Activated CD8-positive, alpha-beta T cell treated with anti-CD3 and anti-CD28 coated beads, Interleukin-2, amount 10 ng/mL, durations not matched to agents 7 days and 5 days (primary cell): ENCODE measurements at places on chromosomes 5 and 9. TPM values are rescaled to one million over a fixed set of nuclear protein-coding genes. Genes with fewer than 3 reads are reported as not detected.

- DNase-seq: no peak
Observed at GRCh38 chr5:143187495-143187894, 216.0 kb downstream of the NR3C1 start.

- DNase-seq: no peak
Observed at GRCh38 chr9:134139081-134139480, 3.2 kb downstream of the WDR5 start.

- peak; percentile 68 for DNase-seq
Observed at GRCh38 chr9:35035851-35036701, 36.3 kb downstream of the VCP start.

DNA sequence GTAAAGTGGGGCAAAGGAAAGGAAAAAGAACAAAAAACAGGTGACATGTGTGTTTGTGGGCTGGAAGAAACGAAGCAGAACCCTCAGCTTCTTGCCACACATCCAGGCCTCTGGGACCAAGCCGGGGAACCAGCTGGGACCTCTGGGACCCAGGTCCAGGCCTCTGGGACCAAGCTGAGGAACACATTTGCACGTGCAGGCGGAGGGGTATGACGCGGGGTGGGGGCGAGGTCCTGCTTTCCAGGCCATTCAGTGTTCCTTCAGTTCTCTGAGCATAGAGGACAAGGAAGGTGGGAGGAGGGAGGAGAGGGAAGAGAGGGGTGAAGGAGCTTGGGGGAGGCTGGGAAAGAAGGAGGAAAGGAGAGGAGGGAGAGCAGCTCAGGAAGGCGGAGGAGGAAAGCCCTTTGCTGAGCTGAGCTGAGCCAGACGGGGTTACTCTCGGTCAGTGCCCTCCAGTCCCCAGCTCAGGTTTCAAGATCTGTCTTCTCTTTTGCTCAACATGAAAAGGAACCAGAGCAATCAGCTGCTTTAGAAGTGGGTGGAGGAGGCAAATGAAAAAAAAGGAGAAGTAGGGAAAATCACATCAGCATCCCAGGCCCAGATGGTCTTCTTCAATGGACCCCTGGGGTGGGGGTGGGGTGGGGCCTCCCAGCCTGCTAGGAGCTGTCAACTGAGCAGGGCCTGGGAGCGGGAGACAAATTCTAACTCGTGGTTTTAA is 59.1 kb downstream of the ABCA1 start:
- DNase-seq: no peak

DNA sequence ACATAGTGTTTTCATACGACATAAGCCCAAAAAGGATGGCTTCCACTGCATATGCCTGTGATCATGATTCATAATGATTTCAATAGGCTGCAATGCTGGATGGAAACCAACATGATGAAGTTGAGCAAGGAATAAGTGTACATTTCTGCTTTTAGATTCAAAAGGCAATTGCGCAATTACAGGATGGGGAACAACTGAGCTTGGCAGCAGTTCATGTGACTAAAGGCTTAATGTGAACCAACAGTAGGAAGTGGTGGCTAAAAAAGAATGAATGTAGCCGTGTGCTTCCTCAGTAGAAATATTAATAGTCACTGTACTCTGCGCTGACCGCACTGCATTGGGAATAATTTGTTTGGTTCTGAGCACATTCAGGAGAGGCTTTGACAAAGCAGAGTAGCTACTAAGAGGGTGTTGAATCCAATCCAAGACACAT is 51.2 kb downstream of the SLC1A3 start:
- DNase-seq: no peak

- DNase-seq: no peak
Observed at GRCh38 chr5:33743099-33743498, 148.7 kb downstream of the ADAMTS12 start.

DNA sequence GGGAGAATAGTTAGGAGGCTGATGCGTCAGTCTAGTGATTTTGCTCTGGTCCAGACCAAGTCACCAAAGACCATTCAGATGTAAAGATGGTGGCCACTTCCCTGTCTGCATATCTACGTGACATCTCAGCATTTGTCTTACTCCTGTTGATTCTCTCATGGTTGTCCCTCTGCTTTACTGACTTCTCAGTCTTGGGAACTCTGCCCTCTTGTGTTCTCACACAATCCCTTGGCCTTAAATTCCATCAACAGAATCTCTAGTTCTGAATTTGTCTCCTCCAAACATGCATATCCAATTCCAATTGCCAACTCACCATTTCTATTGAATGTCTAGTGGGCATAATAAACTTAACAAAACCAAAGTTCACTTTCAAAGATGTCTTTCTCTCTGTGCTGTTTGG is 147.8 kb downstream of the SLC24A2 start:
- DNase-seq: no peak

GRCh38 chr9:72465593-72465984 is 55.8 kb upstream of the TMC1 start:
- no peak for DNase-seq

DNA sequence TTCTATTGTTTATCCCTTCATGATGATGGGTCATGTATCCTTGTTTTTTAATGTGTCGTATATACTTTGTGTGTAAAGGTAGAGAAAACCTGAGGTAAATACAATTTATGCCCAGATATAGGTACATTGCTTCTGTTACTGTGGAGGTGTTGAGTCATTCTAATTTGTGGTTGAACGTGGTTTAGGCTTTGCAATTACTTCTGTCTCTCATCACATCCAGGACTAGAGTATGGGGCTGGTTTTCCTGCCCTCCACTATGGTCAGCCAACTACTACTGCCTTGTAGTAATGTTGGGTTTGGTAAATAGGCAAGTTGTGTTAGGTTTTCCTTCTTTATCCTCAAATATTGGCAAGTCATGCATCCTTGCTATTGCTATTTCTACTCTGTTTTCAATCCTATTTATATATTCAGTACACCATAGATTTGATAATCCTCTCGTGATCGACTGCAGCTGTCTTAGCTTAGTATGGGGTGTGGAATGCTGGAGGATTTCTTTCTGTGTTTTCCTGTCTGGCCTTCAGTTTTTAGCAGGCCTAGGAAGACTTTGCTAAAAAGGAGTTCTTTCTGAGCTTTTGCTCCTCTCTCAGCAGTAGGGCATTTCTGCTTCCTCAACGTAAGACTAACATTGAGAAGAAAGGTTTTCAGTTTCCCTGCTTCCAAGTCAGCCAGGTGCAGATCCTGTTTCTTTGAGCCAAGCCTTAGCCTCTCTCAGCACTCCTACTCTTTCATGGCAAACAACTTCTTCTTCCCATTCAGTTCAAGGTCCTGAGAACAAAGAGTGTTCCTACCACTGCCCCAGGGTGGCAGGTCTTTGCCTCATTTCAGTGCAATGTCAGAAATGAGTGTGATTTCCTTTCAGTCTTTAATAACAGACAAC is 844.4 kb upstream of the CDH18 start:
- no peak for DNase-seq

- DNase-seq: no peak
Observed at GRCh38 chr9:37471942-37472684, 6.9 kb upstream of the ZBTB5 start.

- no peak for DNase-seq
Observed at GRCh38 chr5:79077680-79078365, 8.3 kb downstream of the BHMT2 start.

DNA sequence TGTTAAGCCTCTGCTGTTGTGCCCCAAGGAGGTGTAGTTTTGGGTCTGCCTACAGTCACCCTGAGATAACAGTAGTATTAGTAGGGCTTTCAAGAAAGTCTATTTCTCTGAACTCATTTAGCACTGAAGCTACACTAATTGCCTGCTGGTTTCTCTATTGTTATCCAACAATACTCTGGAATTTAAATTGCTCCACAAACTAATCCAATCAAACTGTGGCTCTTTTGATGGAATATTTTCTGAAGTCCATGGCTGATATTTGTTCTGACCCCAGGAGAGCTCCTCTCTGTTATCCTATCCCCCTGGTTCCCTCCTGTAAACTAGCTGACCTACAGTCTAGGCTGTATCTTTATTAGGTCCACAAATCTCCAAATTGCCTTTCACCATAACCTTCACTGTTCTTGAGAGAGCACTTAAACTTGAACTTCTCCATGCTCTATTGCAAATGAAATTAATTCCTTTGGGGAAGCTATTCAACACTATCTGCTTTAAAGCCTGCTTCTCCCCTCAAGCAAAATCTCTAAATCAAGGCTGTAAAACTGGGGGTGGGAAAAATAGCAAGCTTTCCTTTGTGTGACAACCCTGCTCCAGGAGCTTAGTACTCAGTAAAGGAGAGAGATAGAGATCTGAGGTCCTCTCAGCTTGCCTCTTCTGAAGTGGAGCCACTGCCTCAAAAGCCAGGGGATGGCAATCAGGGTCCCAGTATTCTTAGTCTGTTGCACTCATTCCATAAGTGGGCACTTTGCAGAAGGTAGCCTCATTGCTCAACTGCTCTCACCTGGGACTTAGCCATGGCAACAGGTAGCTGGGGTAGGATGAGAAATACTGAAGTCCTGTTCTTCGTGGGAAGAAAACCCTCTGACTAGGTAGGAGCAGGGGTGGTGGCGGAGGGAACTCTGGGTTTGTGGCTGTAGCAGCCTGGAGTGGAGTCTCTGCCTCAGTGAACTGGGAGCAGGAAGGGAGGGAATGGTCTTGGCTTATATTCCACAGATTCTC is 110.9 kb downstream of the MACIR start:
- DNase-seq: no peak

- DNase-seq: no peak
Observed at GRCh38 chr9:11595756-11596155, 983.0 kb upstream of the PTPRD start.

GRCh38 chr9:93577078-93577974 is 942 bp downstream of the PHF2 start:
- peak; percentile 32 for DNase-seq

DNA sequence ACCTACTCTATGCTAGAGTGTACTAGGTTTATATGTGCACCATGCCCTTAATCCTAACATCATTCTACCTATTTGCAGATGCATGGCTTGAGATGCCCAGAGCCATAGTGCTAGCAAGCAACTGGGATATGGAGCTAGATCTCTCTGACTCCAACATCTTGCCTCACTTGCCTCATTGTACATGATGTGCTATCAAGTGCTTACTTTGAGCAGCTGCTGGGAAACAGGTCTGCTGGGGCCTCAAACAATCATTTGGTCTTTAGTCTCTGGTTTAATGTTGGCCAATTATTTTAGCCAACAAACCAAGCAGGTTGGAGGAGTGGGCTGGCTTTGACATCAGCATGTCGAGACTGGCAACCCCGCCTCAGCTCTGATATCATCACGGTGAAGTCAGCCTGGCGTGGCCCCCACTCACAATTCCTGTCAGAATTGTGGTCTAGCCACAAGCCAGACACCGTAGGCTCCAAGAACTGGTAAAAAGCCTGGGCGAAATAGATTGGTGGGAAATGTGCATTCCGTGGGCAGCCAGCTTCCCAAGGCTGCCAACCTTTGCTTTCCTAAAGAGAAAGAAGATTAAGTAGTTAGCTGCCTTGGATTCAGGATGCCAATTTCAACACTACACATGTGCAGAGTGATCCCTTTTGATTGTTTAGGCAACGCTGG is 21.1 kb upstream of the GAS1 start:
- no peak for DNase-seq

- no peak for DNase-seq
Observed at GRCh38 chr9:5842929-5843793, 10.2 kb upstream of the ERMP1 start.

GRCh38 chr9:126162611-126163381 is 163.8 kb upstream of the MVB12B start:
- DNase-seq: no peak

DNA sequence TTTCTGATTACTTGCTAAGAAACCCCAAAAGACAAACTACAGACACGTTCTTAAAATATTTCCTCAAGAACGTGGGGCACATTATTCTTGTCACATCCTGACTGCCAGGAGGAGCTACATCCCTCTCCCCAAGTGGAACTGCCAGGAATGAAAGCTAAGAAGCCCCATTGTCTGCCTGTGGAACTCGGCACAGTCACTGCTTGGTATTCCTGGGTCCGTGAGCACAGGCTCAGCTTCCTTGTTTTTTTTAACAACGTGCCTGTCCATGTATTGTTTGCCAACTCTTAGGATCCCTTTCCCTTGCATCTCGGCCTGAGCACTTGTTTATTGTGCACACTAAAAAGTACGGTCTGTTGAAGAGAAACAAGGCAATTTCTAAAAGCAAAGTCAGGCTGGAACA is 47.0 kb upstream of the SELENOP start:
- DNase-seq: no peak

GRCh38 chr5:55973296-55973695 is 21.5 kb downstream of the IL6ST start:
- no peak for DNase-seq

DNA sequence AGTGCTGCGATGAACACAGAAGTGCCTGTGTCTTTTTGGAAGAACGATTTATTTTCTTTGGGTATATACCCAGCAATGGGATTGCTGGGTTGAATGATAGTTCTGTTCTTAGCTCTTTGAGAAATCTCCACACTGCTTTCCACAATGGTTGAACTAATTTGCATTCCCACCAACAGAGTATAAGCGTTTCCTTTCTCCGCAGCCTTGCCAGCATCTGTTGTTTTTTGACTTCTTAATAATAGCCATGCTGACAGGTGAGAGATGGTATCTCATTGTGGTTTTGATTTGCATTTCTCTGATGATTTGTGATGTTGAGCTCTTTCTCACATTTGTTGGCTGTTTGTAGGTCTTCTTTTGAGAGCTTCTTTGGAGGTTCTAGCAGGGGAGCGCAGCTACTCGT is 134.6 kb downstream of the TENT4A start:
- DNase-seq: no peak

DNA sequence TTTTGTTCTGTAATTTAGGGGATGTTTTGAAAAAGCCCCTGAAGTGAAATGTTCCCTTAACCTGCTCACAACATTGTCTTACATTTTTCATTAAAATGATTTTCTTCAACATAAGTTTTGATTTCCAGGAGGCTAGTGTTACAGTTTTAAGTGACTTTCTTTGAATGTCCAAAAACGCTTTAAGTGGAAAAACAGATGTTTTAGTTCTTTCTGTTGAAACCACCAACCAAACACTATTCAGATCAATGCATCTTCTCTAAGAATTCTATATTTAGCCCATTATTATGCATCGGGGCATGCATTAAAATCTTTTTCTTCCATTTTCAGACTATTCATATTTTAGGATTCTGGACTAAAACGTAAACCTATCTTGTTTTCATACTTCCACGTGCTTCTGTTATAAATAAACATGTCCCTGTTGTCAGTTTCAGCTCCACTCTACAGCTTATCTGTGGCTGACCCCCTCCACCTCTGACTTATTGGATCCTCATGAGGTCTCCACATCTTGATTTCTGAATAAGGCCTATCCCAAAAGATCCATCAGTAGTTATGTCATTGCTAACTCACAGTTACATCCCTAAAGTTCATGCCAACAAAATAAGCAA is 882.3 kb upstream of the SEMA6A start:
- DNase-seq: no peak

GRCh38 chr5:125657936-125658335 is 765.3 kb upstream of the GRAMD2B start:
- DNase-seq: no peak

DNA sequence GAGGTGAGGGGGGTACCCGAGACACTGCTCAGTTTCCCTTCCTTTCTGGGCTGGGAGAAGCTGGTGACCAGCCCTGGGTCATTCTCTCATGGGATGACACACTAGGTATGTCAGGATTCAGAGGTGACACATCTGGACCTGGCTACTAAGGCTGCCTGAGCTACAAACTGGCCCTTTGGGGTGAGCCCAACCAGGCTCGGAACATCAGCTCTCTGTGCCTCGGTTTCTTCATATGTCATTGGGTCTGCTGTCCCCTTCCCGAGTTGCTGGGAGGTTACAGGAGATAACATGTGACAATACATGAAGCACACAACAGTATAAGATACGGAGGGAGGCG is 11.8 kb downstream of the CARD19 start:
- DNase-seq: no peak

The PTCD2 gene
- total RNA-seq: 8.4 TPM

The VCAN gene
- total RNA-seq: 0.39 TPM

The CER1 gene
- total RNA-seq: not detected

The PCDHB10 gene
- total RNA-seq: not detected

The MYOT gene
- not detected for total RNA-seq

The CD72 gene
- total RNA-seq: 15.0 TPM

The GARIN3 gene
- total RNA-seq: not detected

The ANXA6 gene
- 495 TPM for total RNA-seq
